ENCODE measurements at places on chromosomes 7 and 10.

DNA sequence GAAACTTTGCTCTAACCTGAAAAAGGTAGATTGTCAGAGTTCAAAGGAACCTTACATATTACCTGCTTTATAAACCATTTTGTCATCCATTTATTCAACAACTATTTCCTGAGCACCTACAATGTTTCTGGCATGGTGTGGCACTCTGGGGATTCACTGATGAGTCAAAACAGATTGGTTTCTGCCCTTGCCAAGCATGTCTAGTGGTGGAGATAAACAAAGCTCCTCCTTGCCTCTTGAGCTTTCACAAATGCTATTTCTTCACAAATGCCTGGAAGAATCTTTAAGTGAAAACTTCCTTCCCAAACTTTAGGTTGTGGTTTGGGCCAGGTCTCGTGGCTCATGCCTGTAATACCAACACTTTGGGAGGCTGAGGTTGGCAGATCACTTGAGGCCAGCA lies 85.1 kb upstream of the RELN start:
- DNase-seq, result no peak

GRCh38 chr10:67943917-67944316 lies 59.5 kb downstream of the SIRT1 start:
- DNase-seq, result no peak

GRCh38 chr7:17699696-17700095 lies 240.6 kb downstream of the SNX13 start:
- DNase-seq, result no peak

GRCh38 chr7:132592936-132593335 lies 16.7 kb upstream of the PLXNA4 start:
- DNase-seq, result no peak

- DNase-seq, result no peak
Measured at GRCh38 chr10:85666987-85667386, 699.6 kb downstream of the GRID1 start.

DNA sequence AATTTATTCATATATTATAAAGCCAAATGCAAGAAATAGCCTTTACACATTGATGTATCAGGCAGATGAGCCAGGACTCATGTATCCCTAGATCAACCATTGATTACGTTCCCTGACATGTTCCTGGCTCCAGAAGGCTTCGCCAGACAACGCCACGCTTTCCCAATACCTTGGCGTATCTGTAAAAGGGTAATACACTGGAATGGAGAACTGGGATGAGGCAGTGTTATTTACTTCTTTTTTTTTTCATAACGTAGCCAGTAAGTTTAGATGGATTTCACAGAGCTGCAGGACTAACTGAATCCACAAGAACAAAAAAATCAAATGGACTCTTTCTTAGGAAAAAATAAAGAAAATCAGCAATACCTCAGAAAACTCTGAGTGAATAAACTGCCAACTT lies 588.1 kb upstream of the SEMA3D start:
- DNase-seq, result no peak

- DNase-seq, result no peak
Measured at GRCh38 chr10:78436222-78436573, 402.5 kb downstream of the RPS24 start.

DNA sequence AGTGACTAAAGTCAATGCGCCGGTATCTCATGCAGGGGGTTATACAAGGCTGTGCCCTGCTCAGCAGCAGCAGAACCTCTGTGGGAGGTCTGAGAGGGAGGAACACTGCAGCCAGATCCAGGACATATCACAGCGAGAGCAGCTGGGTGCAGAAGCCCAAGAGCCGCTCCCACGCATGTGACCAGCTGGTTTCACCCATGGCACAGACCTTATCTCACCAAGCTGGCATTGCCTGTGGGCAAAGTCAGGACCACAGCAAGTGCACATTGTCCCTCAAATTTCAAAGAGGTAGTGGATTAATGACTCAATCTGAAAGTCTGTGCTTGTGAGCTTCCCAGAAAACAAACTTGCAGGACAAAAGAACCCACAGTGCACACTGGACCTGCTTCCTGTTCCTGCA lies 31.6 kb upstream of the AKR1C1 start:
- DNase-seq, result no peak

DNA sequence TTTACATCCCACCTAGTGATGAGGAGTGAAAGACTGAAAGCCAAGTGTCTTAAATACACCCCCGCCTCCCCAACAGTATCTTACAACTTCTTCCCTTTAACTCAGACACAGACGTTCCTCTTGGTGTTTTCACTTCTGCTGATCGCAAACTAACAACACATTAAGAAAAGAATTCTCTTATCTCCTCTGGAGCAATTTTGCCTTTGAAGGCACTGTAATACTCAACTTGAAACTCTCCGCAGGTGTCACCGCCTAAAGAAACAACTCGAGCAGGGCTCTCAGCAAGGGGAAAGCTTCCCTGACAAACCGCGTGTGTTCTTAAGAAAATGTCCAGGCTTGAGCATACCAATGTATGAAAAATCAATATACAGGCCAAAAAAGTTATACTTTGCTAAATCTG lies 452 bp downstream of the SEMA3C start:
- peak; percentile 20 for DNase-seq

GRCh38 chr10:97278491-97278989 lies 13.9 kb downstream of the ARHGAP19 start:
- no peak for DNase-seq

GRCh38 chr10:110834629-110835301 lies 37.0 kb upstream of the PDCD4 start:
- DNase-seq, result no peak

- DNase-seq, result no peak
Measured at GRCh38 chr10:13661256-13661655, 74.5 kb downstream of the PRPF18 start.

GRCh38 chr10:70474780-70475179 lies 3.8 kb upstream of the PALD1 start:
- DNase-seq, result no peak

DNA sequence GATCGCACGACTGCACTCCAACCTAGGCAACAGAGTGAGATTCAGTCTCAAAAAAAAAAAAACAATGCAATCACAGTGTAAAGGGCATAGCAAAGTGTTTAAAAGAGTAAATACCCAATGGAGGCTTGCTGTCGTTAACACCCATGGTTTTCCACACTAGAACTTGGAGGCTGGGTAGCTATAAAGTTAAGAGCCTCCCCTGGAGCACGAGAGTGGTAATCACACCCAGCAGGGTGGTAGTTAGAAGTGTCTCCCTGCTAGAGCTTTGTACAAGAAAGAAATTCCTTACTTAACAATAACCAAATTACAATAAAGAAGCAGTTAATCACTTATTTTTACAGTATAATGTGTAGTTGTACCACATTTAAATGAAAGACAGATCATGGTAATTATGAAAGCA lies 1078.9 kb downstream of the NRG3 start:
- no peak for DNase-seq

GRCh38 chr10:130351466-130352290 lies 215.5 kb downstream of the GLRX3 start:
- no peak for DNase-seq

DNA sequence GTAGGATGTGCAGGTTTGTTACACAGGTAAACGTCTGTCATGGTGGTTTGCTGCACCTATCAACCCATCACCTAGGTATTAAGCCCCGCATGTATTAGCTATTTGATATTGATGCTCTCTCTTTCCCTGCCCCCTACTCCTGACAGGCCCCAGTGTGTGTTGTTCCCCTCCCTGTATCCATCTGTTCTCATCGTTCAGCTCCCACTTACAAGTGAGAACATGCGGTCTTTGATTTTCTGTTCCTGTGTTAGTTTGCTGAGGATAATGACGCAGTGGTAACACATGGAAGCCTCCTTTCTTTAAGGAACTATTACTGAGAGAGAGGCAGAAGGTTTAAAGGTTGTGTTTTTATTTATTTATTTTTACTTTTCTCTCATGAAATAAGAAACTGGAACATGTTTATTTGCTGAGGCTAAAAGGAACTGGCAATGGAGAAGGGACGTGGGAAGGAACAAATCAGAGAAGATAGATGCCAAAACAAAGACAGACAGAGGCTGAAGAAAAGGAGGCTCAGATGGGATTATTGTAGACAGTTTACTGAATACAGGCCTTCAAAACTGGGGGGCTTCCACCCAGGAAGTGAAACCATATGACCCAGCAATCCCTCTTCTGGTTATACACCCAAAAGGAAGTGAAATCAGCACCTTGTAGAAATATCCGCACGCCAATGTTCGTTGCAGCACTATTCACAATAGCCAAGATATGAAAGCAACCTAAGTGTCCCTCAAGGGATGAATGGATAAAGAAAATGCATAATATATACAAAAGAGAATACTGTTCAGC lies 556.3 kb downstream of the GRM8 start:
- no peak for DNase-seq

DNA sequence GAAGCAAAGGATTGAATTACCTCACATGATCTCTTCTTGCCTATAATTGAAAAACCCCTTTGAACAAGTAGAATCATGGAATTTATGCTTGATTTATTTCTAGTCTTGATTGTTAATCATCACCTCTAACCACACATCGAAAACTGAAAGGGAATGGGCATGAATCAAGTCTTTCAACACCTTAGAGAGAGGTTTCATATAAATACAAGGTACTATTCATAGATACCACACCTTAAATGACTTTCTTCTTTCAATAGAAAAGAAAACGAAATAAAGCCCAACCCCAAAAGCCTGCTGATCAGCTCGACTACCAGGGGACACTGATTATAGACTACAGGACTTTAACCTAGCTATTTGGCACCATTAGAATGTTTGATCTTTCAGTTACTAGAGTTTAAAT lies 128.6 kb upstream of the PTPRZ1 start:
- DNase-seq, result no peak

- no peak for DNase-seq
Measured at GRCh38 chr7:102866535-102867215, 46.1 kb upstream of the LRRC17 start.

DNA sequence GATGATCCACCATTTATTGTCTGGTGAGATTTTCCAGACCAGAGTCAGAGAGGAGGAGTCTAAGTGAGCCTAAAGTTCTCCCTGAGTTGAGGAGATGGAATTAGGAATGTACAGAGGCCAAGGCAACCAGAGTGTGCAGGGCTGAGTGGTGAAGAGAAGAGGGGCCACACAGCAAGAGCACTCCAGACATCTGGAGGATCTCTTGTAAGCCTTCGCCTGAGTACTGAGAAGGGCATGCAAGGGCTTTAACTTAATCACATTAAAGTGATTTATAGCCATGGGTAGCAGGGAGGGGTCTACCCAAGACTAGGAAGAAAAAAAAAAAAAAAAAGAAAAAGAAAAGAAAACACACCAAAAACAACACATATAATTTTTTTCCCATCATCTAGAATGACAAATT lies 1190.4 kb downstream of the GATA3 start:
- no peak for DNase-seq

GRCh38 chr10:5512331-5512730 lies 12.4 kb upstream of the CALML3 start:
- no peak for DNase-seq

GRCh38 chr10:120606051-120606764 lies 149.2 kb downstream of the PLPP4 start:
- no peak for DNase-seq

GRCh38 chr7:11298220-11298619 lies 324.5 kb downstream of the PHF14 start:
- no peak for DNase-seq

DNA sequence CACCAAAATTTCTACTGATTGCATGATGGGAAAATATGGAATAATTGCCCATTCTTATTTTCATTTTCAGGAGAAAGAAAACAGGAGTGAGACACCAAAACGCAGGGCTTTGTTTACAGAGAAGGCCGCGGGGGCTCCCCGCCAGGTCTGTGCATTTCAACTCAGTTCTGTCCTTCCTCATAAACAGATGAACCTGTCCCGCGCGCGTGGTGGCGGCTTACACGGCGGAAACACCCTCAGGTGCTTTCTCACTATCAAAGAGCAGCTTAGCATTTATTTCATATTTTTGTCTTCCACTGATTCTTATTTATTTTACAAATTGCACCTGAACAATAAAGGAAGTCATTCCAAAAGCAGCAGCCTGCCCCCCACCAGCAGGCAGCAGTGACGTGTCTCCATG lies 579.4 kb downstream of the PTPRN2 start:
- DNase-seq, result no peak

- no peak for DNase-seq
Measured at GRCh38 chr10:5987747-5988146, 10.4 kb upstream of the IL15RA start.

- no peak for DNase-seq
Measured at GRCh38 chr7:15686957-15687545, 568 bp upstream of the MEOX2 start.

DNA sequence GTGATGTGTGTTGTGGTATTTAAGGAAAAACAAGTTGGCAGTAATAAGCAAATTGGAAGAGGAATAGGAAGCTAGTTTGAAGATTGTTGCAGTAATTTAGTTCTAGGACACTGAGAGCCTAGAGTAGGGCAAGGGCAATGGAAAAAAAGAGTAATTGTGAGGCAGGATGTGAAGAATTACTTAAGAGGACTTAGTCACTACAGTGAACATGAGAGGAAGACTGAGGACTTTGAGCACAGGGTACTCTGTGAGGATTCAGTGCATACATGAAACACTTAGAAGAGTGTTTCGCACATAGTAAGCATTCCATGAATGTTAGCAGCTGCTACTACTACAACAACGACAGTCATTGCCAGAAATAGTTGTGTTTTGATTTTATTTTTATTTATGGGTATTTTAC lies 30.9 kb upstream of the DKK1 start:
- DNase-seq, result no peak

DNA sequence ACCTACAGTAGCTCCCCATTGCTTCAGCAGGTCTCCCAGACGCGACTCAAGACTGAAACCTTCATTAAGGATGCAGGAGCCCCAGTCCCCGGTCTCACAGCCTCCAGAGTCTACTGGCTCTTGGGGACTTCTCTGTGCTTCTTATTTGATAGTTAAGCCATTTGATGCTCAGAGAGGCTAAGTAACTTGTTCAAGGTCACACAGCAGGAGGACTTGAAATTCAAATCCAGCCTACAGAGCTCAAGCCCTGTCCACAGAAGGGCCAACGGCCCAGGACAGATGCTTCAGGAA lies 21.2 kb upstream of the ZMIZ1 start:
- DNase-seq, result no peak

GRCh38 chr7:78720066-78720465 lies 733.4 kb downstream of the MAGI2 start:
- no peak for DNase-seq
